ENCODE measurements at places on chromosomes 11 and 22.

- DNase-seq = peak; percentile 70
Observed at GRCh38 chr22:28019881-28020861, 101.1 kb upstream of the PITPNB start.

GRCh38 chr11:60371386-60371785, 6.9 kb upstream of the MS4A7 start:
- DNase-seq = no peak

DNA sequence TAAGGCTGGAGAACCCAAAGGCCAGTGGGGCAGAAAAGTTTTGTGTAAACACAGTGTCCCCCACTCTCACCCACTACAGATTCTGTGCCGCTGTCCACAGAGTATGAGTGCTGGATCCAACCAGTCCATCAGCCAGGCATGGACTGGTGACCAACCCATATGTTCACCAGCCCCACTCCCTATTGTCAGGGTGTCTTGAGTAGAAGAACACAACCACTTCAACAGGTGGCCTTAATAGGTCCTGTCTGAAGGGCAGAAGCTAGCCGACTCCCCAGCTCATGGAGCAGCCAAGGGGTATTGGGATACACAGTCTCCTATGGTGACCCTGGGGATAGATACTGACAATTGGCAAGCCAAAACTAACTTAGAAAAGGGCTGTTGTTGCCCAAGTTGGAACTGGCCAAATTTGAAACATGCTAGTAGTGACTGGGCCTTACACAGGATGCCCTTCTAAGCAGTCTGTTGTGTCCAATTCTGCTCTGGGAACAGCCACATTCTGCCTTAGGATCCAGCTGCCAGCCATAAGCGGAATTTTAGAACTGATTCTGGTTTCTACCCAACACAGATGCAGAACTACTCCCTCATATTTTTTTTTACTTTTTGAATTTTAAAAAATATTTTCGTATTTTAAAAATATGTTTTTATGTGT, 19.8 kb upstream of the PGM2L1 start:
- no peak for DNase-seq

- no peak for DNase-seq
Observed at GRCh38 chr11:78929207-78929905, 354.7 kb upstream of the NARS2 start.

DNA sequence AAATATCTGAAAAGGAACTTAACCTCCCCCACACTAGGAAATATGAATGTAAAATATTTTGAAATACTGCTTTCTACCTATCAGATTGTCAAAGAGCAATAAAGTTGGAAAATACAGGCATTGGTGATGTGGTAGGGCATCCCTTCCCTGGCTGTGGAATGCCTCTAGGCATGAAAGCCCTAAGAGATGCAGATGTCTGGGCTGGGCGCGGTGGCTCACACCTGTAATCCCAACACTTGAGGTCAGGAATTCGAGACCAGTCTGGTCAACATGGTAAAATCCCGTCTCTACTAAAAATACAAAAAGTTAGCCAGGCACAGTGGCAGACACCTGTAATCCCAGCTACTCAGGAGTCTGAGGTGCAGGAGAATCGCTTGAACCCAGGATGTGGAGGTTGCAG, 22.0 kb downstream of the ARAP1 start:
- no peak for DNase-seq

DNA sequence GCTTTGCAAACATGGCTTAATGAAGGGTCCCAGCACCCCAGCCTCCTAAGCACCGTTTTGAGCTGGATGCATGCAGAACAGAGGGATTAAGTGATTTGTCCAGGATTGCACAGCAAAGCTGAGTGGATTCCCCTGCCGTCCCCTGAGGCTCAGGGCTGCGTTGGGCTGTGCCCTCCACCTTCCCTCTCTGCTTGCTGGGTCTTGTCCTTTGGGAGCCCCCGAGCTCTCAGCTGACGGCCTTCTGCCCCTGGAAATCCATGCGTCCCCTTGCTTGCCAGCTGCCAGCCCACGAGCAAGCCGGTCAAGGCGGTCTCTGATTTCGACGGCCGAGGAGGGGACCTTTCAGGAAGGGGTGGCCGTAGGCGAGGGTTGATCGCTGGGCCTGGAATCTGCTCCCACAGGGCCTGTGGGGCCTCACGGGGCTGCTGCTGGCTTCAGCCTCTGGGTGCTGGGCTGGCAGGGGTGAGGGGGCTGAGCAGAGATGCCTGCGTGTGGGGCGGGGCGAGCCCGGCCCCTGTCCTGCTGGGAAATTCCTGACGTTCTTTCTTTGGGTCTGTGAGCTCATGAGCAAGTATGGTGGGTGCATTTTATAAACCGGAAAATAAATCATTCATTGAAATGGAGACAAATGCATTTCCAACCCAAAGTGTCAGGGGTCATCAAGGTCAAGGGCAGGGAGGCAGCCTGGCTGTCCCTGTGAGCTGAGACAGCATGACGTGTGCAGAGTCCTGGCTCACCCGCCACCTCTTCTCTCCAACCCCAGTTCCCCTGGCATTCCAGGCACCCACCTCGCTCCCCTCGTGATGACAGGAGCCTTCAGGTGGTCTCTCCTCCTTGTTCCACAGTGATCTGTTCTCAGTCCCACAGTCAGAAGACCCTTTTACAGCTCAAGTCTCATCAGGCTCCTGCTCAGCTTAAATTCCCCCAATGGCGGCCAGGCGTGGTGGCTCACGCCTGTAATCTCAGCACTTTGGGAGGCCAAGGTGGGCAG, 28.1 kb downstream of the FGF4 start:
- no peak for DNase-seq

- DNase-seq = no peak
Observed at GRCh38 chr11:75878933-75879332, 63.9 kb downstream of the UVRAG start.

- DNase-seq = peak; percentile 45
Observed at GRCh38 chr11:75768112-75768908, at the start of gene DGAT2. DGAT2 (plus strand) TSS chr11:75768778; CDS start chr11:75768992, 214 bp downstream.

DNA sequence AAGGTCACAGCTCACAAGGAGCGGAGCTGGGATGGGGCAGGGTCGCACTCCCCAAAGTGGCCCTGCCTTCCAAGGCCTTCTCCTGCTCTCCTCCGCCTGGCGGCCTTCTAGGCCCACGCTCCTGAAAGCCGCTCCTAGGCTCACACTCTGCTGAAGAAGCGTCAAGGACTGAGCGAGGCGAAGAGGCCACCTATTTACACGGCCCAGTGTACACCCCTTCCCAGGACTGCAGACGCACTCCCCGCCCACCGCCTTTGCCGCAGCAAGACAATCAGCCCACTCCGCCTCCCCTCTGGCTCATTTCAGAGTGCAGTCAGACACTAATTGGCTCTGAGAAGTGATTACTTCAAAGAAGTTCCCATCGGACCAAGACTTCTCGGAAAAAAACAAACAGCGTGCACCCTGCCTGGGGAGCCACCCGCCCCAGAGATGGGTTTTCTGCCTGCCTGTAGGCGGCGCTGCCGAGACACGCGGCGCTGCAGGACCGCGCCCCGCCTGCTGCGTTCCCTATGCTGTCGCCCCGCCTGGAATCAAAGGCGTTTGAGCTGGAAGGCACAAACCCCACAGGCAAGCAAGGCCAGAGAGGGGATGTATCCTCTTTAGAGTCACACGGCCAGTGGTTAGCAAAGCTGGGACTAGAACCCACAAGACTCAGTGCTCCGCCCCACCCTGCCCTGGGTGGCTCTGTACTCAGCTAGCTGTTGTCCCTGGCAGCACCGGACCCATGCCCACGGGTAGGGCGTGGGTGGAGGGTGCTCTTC, 414.8 kb downstream of the BUD13 start:
- DNase-seq = no peak

DNA sequence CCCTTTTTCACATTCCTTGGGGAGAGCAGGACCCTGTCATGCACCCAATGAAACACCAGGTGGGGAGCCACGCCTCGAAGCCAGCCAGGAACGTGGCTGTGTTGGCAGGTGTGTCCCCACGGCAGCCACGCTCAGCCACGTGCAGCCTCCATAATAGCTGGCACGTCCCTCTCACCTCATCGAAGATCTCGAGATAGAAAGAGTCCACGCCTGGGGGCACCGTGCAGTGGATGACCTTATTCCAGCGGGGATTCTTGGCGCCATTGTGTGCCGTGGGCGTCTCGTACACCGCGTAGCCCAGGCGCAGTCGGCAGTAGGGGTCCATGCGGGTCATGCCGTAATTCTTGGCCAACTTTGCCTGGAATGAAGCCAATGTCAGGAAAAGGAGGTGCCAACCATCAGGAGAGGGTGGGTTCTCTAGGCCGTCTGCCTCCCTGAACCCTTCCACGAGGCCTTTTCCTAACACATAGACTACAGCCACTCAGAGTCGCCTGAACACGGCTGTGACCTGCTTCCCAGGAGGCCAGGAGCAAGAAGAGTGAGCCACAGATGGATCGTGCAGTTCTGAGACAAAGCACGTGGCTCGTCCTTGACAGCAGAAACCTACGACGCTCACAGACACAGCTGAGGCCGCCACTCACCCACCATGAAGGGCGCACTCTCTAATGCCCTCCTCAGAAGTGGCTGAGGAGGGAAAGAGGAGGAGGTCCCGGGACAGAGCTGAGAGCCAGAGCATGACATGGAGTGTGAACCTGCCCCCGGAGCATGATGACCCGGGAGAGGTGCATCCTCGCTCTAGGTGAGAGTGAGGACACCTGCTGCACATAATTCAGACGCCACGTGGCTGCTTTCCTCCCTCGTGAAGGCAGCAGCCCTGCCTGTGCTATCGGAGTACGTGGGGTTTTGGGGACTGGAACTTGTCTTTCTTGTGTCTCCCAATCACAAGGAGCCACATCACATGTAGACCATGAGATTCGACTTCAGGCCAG, 19.1 kb downstream of the TOLLIP start:
- DNase-seq = no peak

GRCh38 chr11:2775626-2776350, 76.0 kb upstream of the KCNQ1OT1 start:
- no peak for DNase-seq

- no peak for DNase-seq
Observed at GRCh38 chr11:67571443-67571842, 12.2 kb upstream of the GSTP1 start.
